ENCODE measurements at places on chromosomes 2 and 18. TPM values are rescaled to one million over a fixed set of nuclear protein-coding genes. Genes with fewer than 3 reads are reported as not detected.

DNA sequence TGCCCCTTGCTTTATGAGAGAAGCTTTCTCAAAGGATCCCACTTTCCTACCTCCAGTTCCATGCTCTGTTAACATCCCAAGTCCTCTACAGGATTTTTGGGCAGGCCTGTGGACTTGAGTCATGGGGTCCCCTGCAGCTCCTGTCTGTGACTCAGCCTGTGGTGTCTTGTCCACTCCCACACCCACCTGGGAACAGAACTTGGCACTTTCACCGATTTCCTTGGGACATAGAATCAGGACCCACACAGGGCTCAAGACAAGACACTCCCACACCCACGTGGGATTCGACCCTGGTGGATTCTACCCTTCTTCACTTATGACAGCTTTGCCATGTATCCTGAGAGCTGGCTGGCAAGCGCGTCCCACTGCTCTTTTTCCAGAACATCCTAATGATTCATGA lies 30.7 kb upstream of the HDAC4 start:
- no peak for DNase-seq

DNA sequence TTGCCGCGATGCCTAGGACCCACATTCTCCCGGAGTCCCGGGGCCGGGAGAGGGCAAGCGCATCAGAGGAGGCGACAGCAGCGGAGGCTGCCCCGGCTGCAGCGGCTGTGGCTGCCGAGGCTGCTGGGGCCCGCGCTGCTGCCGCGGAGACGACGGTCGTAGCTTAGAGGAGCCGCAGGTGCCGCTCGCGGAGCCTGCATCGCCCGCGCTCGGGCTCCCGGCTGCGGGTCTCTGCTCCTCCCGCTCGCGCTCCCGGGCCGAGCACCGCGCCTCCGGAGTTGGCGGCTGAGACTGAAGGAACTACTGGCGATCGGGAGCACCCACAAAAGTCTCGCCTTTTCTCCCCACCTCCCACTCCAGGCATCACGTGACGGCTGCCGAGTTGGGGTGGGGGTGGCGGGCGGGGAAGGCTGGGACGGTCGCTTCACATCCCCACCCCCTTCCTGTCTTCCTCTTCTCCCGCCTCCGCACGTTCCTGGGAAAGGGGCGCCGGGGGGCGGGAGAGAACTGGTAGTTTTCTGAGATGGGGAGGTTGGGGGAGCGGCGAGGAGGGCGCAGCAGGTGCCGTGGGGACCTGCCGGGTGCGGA lies at the start of gene LYPD1:
LYPD1 (minus strand) TSS at position 298 of the 588 bp plus-strand sequence; CDS start at position 25, 273 bp downstream.
- no peak for DNase-seq

DNA sequence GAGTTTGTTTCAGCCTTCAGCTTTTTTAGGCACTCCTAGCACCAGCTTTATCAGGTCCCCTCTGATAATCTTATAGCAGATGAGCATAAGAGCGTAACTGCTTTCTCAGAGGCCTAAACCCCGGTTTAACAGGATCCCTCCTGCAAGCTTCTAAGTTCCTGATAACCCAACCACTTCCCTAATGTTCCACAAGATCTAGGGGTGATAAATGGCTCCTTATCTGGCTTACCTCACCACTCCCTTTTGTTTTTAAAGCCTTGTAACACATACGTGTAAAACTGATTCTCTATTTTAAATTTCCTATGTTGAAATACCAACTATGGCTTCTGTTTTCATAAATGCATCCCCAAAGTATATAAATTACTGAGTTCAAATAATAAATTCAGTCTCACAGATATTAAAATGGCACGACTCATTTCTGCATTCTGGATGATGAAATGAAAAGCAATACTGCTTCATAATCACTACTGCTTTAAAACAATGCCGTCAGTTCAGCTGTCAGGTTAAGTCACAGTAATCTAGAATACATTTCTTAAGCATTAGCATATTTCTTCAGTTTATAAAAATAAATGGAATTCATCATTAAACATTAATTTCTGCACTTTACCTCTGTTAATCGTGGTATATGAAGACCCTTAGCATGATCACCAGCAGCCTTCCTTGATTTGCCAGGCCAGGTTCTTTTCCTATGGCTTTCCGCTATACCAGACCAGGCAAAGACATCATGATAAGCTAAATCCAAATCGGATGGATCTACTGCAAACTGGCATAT lies 126.3 kb downstream of the C2orf74 start:
- no peak for DNase-seq

DNA sequence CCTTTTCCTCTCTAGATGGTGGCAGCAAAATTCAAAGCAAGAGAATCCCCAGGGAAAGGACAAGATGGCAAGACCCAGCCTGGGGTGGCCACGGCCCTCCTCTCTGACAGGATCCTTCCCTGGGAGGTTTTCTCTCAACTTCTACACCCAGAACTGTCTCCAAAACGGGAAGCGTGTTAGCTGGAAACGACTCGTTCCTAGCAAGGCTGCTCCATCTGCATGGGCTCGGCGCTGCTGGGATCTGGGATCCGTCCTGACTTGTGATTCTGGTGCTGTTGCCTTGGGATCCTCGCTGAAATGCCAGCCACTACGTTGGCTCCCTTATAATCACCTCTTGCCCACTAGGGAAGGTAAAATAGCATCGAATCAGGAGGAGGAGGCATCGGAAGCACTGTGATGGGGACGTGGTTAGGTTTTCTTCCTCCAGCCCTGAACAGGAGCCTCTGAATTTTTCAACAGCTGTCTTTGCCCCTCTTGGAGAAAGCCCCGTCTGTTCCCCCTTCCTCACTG lies 514.8 kb upstream of the MYT1L start:
- no peak for DNase-seq

GRCh38 chr2:86211033-86211795 lies 12.0 kb downstream of the MRPL35 start:
- DNase-seq = no peak

The SOX11 gene
- total RNA-seq = not detected
